ENCODE measurements at places on chromosomes 16 and 17.

DNA sequence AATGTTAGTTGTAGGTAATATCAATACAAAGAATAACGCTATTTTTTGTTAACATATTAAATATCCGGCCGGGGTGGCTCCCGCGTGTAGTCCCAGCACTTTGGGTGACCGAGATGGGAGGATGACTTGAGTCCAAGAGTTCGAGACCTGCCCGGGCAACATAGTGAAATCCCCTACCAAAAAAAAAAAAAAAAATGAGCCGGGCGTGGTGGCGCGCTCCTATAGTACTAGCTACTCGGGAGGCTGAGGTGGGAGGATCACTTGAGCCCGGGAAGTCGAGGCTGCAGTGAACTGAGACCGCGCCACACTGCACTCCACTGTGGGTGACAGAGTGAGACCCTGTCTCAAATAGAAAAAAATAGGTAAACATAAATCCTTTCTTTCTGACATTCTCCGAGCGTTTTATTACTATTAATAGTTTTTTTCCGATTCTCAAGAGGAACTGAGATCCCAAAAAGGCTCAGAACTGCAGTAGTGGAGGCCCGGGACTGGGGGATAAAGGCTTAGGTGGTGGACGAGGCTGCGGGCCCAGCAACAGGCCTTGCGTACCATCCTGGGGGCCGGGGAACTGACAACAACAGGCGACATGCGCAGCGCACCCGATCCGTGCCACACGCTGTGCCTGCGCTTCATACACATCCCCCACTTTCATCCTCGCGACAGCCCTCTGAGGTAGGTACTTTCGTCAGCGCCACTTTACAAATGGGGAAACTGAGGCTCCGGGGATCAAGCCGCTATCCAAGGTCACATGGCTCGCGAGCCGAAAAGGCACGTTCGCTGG, 919 bp downstream of the N4BP1 start:
- DNase-seq, result no peak

DNA sequence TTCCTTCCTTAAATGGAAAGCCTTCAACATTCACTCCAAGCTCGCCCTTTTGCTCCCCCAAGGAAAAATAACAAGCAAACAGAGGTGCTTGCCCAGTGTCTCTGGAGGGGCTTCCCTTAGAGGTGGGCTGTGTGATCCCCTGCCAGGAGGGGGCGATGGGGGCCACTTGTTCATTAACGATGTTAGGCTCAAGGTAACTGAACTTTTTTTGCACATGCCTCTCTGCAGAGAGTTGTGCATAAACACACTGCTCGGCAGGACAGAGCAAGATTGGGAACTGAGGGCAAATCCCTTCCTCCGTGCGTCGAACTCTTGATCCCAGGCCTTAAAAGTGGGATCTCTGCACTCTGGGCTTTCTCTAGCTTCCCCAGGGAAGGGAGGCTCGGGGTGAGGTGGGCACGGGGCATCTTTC, 15.5 kb upstream of the NAGLU start:
- no peak for DNase-seq

- no peak for DNase-seq
Measured at GRCh38 chr16:86536621-86537020, 18.4 kb downstream of the MTHFSD start.

DNA sequence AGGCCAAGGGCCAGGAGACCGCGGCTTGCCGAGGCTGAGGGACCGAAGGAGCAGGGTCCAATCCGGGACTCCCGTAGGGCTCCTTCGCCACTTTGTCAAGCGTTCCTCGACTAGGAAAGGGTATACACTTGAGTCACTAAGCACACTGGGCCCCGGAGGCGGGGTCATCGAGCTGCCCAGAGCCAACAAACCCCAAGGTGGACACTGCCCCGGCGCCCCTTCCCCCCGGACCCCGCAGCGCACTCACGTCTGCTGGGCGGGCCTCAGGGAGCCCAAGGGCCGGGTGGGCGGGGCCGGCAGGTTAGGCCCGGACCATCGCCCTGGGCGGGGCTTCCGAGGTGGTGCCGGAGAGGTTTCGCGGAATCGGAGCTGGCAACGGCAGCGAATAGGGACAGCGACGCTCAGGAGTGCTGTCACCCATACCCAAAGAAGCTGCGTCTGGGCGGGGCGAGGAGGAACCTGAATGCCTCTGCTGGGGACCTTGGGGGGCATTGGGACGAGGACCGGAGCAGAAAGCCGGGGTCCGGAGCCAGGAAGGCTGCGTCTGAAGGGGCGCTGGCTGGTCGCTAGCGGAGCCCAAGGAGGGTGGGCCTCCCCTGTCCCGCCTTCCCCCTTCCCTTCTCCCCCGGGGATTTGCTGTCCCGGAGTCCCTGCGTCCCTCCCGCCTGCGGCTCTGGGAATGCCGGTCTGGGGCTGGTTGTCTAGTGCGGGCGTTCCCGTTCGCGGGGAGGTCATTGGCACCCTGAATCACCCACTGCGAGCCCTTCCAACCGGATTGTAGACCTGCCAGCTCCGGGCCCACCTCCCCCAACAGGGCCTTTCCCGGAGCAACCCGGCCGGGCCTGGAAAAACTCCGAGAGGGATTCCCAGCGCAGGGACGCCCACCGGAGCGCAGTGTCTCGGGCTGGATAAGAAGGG, 118.2 kb upstream of the SMURF2 start:
- DNase-seq, result peak; percentile 10

DNA sequence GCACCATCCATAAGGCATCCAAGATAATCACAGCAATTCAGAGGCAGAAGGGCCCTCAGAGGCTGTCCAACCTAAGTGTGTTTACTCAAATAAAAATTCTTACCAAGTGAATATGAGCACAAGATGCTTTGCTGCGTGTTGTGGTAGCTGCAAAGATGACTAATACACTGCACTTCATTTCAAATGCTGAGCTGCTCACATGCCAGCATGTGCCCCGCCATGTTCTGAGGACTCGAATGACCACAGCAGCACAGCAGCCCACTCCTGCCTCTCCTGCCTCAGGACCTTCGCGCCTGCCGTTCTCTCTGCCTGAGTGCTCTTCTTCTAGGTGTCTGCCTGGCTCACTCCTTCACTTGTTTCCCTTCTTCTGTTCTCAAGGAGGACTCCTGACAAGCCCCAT, 19.0 kb downstream of the PIK3R5 start:
- DNase-seq, result no peak

DNA sequence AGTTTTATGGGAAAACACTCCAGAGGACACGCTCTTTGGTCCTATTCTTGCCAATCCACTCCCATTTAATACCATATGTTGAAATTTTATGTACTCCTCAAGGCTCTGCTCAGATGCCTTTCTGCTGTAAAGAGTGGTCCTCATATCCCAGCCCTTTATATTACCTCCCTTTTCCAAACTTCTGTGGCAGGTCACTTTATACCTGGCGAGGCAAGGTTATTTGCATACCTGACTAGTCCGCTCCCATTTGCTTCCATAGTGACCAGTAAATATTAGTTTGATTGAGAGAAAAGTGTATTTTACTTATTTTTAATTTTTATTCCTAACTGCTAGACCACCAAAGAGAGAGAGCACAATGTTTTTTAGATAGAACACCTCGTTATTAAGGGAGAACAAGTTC, 17.3 kb downstream of the KRT12 start:
- DNase-seq, result no peak

GRCh38 chr16:21611556-21612384, 12.4 kb downstream of the METTL9 start:
- DNase-seq, result no peak

- no peak for DNase-seq
Measured at GRCh38 chr16:76985392-76986045, 205.5 kb upstream of the MON1B start.

DNA sequence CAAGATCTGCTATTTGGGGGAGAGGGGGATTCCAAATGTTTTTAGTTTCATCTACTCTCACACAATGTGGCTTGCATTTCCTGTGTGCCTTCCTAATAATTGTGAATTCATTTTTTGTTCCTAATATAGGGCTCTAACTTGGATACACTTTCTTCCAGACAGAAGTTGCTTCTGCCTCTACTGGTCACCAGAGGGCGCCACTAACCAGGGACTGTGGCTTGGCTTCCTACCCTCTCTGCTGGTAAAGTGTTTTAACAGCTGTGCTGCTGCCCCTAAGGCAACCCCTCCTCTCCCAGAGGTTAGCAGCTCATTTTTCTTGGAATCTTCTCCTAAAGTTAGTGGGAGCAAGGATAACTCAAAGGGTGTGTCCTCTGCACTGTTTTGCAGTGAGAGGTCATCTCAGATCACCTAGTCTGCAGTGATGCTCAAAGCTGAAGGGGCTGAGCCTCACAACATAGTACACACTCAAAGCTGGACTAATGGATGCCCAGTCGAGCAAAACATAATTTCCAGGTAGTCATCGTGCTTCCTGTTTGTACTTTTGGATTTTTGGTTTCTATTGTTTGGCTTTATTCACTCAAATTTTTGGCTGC, 5.0 kb upstream of the PRSS54 start:
- no peak for DNase-seq

DNA sequence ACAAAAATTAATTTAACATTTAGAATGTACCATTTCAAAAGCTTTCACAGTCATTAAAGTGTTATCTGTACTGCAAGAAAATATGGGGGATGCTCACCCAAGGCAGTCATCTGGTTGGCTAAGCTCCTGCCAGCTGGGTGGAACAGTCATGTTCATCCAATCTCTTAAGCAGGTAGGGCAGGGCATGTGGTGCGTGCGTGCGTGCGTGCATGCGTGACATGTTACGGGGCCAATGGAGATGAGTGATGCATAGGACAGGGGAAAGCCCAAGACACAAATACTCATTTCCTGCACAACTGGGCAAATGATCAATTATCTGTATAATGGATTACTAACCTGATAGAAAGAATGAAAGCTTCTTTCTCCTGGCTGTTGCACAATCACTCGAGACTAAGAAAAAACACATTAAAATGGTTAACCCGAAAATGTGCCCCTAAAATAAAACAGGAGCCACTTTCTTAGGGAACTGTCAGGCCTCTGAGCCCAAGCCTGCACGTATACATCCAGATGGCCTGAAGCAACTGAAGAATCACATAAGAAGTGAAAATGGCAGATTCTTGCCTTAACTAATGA, 104.4 kb downstream of the MYO1D start:
- no peak for DNase-seq

DNA sequence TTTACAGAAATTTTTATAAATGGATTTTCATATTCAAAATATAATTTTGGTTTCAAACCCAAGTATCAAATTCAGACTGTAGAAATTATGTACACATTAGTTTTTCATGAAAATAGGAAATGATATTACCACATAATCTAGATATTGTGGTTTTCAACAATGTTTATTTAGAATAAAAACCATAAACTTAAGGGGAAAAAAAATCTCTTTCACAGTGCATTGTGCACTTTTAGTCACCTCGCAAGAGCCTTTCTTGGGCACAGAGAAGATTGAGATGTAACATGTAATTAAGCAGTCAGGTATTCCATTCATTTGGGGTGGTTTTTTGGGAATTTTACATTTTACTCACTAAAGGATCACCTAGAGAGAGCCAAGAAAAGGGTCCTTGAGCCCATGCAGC, 104.0 kb downstream of the TANC2 start:
- DNase-seq, result no peak

DNA sequence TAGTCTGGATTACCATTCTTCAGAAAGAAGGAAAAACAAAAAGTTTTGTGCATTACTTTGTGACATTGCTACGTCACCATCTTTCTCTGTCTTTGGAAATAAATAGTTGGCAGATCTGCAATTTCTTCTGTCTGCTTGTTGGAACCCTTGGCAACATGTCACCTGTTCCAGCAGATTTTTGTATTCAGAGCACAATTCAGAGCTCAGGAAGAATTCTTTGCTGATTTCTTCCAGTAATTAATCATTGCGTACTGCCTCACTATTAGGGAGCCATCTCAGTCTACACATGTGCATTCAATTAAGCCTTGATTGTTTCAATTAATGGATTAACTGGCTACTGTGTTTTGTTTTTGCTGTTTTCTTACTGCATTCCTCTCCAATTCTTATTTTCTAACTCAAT, 467.2 kb downstream of the CDH8 start:
- no peak for DNase-seq

DNA sequence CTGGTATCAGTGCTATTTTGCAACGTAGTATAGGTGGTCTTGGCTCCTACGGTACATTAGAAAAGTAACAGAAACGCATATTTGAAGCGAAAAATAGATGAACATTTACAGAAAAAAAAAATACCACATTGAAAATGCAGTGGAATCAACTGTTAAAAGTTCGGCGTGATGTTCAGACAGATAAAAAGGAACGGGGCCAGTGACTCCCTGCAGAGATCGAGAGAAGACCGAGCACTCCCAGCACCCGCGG, 440 bp upstream of the ZNF778 start:
- no peak for DNase-seq

DNA sequence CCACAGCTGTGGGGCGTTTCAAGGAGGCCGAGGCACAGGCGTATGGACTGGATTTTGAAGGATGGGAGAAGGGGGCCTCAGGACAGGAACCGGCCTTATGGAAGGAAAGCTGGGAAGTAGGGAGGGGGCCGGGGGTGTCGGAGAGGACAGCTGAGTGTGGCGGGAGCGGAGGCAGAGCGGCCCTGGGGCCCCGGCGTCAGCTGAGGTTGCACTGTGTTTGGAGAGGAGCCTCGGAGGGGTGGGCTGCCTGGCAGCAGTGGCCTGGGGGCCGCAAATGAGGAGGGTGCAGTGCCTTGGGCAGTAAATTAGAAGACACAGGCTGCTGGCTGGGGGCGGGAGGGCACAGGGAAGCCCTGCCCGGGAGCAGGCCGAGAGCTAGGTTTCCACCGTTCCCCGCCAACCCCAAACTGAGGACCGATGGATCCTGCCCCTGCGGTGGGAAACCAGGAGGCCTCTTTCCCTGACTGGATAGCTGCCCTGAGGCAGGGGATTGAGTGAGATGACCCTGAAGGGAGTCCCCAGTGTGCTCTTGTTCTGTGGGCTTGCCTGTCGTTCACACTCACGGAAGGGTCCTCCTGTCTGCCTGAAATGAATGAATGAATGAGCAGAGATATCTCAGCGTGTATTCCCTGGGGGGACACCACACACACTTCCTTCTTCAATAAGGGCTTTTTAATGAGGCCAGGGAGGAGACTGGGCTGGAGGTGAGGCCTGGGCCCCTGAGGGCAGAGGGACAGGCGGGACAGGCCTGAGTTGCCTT, 18.4 kb downstream of the FOXJ1 start:
- DNase-seq, result no peak

DNA sequence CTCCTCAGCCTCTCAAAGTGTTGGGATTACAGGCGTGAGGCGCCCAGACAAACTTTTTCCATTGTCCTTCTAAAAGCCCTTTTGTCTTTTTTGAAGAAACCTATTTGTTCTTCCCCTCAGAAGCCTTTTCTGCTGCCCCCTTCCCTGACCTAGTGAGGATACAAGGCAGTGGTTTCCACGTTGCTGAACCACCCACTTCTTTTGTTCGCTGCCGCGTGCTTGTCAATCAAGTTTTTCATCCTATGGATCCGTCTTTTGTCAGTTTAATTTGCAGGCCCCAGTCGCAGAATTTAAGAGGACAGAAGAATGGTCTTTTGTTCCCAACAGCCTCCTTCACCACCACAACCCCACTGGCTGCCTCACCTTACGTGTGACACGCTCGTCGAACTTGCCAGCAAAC, 20.2 kb upstream of the GNG13 start:
- no peak for DNase-seq

- DNase-seq, result no peak
Measured at GRCh38 chr17:70653850-70654249, 484.5 kb downstream of the KCNJ2 start.

DNA sequence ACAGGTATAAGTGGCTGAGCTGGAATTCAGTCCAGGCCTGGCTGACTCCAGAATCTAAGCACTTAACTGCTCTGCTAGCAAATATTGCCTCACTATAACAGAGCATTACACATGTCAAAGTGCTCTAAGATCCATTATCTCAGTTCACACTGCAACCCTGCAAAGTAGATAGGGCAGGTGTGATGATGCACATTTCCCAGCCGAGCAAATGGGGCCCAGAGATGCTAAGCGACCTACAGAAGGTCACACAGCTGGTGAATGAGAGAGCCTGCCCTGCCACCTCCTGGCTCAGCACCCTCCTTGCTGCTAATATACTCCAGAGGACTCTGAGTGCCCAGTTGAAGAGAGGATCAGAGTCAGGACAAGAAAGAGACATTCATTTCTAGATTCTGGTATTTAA, 73.6 kb upstream of the CCL1 start:
- no peak for DNase-seq

All from NCI-H2029 treated with DMSO at 0.1 percent for 48 hours (cell line).